ENCODE measurements at places on chromosomes 2 and 18.
A peak's percentile ranks its signal among the peaks of the same experiment; 100 is the strongest.

DNA sequence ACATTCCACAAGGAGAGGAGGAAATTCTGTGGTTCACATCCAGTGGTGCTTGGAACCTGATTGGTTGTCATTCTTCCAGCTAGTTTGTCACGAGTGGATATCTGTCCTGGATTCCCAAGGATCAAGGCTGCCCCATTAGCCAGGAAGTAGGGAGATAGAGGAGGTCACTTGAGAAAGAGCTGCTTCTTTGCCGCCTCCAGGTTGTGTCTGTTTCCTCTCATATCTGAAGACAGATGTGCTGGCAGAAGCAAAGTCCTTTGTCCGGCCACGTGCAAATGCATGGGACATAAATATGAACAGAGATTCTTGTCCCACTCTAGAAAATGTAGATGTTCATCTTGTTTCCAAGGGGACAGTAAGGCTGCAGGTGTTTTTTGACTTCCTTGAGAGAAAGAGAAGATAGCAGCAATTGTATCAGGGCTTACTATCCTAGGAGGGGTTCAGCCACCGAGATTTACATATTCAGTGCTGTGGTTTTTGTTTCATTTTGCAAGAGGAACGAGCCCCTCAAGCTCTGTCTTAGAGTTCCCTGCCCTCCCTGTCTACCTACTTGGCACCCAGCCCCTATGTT, 174.4 kb downstream of the RPIA start:
- no peak for DNase-seq

- peak; percentile 46 for DNase-seq
Observed at GRCh38 chr2:23452853-23453420, 68.0 kb downstream of the KLHL29 start.

GRCh38 chr2:31070339-31071125, 67.7 kb downstream of the GALNT14 start:
- DNase-seq: no peak

DNA sequence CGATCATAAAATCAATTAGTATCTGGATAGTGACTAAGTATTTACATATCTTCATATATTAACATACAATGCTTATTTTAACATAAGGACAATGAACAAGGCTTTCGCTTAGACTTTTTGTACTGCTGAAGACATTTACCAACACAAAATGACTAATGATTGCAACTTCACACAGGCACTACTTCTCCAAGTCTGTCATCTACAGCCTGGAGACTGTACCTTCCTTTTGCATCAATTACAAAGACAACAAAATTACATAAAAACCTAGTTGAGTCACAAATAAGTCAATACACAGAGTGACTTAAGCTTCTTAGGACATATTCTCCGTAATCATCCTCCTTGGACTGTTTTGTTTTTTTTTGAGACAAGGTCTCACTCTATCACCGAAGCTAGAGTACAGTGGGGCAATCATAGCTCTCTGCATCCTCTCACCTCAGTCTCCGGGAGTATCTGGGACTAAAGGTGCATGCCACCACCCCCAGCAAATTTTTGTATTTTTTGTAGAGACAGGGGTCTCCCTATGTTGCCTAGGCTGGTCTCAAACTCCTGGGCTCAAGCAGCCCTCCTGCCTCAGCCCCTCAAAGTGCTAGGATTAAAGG, 15.9 kb downstream of the PUM2 start:
- DNase-seq: no peak

DNA sequence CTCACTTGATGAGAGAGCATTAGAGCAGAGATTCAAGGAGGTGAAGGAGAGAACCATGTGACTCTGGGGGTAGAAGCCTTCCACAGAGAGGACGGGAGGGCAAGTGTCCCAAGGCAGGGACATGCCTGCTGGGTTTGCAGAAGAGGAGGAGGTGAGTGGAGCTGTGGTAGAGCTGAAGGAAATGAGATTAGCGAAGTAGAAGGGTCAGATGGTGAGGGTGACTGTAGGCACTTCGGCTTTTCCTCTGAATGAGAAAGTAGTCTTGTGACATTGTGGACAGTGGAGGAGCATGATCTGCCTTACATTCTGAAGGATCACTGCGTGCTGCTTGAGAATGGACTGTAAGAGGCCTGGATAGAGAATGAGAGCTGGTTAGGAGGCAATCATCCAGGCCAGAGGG, 126.0 kb downstream of the NXPH2 start:
- DNase-seq: no peak

DNA sequence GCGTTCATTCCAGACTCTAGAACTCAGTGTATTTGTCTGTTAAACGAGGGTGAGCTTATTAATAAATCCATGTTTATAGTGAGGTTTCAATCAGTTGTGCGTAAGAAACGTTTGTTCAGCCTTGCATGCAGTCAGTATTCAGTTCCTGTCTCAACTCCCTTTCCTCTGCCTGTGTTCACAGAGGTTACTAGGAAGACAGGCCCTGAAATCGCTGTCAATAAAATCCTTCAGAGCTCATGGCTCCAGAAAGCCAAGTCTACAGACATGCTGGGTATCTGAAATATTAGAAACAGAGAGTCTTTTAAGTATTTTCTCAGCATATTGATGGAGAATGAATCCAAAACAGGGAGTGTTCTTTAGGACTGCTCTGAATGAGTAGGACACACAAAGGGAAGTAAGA, 75.4 kb downstream of the KLF7 start:
- no peak for DNase-seq

DNA sequence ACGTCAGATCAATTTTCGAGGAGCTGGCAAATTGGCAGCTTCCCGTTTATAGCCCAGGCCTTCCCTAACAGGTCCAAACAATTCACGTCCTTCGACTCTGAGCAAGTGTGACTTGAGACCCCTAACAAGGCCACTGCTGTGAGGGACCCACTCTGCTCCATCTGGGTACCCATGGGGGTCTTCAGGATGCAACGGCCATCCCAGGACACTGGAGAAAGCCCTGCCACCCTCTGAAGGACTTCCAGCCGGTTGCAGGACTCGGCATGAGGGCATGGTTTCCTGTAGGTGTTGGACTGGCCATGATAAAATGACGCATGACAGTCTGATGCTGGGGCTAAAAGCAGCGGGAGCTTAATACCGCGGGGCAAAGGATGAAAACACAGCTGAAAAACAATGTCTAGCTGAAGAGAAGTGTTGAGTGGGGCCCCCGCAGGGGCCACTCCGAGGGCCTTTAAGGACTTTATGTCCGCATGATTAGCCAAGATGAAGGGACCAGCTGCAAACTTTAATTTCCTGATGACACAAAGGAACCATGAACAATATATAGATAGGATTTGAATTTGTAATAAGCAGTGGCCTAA, 113.3 kb upstream of the ZNF521 start:
- no peak for DNase-seq

DNA sequence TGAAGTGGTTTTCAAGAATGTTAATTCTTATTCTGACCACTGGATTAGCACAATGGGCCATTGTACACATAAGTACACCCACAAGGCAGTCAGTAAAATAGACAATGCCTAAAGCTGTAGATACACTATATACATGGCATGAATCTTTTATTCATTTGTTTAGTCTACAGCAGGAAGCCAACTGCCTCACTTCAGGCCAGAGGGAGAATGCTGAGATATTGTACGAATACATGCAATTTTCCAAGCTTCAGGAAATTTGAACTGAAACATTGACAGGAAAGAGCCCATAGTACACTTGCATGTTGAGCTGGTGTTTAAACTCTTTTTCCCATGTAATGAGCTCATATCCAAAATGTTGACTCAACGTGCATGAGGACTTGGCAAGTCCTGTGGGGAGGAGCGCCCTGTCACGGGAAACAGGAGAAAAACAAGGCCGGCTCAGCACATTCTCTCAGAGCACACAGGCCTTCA, 111.6 kb upstream of the CYP1B1 start:
- DNase-seq: no peak

DNA sequence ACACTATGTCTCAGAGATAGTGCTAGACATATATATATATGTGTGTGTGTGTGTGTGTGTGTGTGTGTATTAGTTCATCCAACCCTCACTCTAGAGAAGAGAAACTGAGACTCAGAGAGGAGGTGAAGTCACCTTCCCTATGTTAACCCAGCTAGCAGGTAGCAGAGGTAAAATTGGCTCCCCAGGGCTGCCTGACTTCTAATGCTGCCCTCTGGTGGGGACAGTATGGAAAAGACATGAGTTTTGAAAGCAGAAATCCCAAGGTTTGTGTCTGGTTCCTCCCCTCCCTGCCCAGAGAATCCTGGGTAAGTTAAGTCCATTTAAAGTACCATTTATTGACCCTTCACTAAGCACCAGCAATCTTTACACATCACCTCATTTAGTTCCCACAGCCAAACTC, 137.7 kb downstream of the THNSL2 start:
- peak; percentile 36 for DNase-seq

DNA sequence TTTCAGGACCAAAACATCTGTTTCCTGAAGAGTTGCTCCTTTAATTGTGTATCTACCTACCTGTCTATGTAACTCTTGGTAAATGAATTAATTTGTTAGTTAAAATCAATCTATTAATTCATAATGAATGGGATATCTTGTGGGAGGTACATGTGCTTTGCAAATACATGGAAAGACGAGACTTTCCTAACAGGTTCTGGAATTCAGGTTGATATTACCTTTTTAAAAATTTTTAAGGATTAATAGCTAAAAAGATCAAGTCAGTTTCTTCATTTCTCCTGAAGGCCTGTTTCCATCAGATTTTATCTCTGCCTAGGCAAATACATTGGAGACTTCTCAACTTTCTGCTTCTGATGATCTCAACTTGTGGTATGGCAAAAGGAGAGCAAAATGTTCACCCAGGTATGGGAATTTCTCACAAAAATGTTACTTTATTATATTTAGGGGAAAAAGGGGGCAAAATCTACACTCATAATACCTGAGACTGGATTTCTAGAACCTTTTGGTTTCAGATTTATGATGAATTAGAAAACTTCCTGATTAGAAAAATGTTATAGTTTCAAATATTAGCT, 7.4 kb downstream of the TFPI start:
- no peak for DNase-seq

GRCh38 chr2:60512641-60513040, 40.8 kb downstream of the BCL11A start:
- DNase-seq: no peak

GRCh38 chr2:72863046-72863445, 24.2 kb upstream of the SPR start:
- DNase-seq: no peak

DNA sequence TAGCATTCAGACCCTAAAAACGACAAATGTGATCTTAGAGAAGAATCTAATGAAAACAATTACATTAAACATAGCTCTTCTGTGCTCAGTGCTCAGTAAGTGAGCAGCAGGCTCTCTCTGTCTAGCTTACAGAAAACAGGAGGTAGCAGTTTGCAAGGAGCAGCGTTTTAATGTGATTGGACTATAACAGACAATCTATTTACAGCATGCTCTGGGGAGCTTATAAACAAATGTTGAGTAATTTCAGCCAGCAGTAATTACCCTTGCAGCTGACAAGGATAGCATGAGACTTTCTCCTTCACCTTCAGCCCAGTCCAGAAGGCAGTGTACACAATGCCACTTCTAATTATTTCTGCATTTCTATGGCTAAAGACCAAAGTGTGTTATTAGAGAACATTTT, 270.4 kb downstream of the FIGN start:
- DNase-seq: no peak

DNA sequence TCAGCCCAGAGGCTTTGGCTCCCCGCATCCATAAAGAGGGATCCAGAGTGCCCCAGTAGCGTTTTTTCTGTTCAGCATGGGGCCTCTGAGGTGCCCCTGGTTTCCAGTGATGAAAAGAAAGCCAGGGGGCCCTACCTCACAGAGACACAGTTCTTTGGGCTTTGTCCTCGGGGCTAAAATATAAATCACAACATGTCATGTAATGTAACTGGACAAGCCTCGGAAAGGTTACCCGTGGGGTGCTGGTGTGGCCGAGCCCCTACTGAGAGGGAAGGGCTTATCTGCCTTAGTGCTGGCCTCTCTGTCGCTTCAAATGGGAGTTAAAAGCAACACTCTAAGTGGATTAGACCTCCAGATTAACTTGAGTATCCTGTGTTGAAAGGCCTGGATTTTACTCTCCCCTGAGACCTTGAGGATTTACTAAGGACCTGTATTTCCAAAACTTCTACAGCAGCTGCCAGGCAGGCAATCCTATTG, 251.6 kb upstream of the APCDD1 start:
- no peak for DNase-seq

DNA sequence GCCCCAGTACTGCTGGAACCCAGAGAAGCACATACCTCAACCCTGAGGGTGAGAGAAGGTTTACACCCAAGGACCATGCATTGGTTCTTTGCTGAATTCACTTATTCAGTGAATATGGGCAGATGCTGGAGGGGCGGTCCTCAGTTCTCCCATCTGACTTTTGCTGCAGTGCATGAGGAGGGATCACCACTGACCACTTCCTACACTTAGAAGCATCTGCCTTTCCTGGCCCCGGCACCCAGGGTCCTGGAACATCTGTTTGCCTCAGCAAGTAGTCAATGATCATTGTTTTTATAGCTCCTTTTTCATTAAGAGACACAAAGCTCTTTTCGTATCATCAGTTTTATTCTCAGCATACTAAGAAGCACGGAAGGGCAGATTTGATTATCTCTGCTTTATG, 211.4 kb downstream of the SH3RF3 start:
- no peak for DNase-seq

All from activated CD4-positive, alpha-beta T cell treated with anti-CD3 and anti-CD28 coated beads, Interleukin-2, amount 10 ng/mL, durations not matched to agents 7 days and 5 days (primary cell).